ENCODE measurements at places on chromosomes 13 and 19.
A peak's percentile ranks its signal among the peaks of the same experiment; 100 is the strongest.

DNA sequence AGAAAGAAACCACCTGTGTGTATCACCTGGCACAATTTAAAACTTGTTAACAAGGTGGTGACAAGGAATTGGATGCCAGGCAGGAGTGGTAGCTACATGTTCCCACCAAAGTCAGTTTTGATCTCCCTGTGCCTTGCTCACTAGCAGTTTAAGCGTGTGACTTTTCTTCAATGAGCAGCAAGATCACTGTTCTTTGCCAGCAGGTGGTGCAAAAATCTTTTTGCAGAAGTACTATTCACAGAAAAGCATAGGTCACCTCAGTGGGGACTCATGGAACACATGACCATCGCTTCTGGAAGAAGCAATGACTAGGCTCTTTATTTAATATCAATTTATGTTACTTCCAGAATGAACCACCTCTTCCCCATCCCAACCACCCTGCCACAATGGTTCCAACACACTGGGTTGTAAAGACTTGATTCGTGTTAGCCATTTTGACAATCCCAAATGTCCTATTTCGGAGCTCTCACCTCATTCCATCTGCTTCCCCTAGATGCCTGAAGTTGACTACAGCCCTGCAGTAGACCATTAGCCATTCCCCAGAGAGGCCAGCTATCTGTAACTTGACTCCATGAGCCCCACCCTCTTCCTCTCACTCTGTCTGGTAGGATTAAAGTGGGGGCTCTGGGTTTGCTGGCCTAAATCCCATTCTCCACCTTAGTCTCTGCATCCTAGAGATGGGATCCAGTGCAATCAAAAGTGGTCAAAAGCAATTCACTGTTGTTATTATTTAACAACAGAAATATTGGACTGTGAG lies 59.1 kb upstream of the TNFRSF19 start:
- no peak for DNase-seq

DNA sequence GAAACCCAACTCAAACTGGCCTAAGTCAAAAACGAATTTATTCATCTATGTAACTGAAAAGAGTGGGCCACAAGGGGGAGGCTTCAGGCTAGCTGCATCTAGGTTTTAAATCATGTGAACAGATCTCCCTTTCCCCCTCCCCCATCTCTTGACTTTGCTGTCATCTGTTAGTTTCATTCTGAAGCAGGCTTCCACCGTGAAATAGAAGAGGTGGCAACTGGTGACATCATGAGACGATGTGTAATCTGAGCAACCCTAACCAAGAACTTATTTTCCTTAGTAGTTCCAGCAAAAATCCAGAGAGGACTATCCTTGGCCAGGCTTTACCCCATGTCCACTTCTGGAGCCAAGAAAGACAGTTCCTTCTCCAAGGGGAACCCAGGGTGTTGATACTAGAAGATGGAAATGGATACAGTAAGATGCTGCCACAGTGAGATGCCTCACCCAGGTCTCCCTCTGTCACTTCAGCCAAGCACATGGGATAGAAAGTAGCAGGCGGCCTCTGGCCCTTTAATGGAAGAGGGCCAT lies 9.4 kb downstream of the SAMD4B start:
- peak; percentile 59 for DNase-seq

GRCh38 chr19:57570707-57571106 lies 8.0 kb downstream of the ZNF416 start:
- no peak for DNase-seq

DNA sequence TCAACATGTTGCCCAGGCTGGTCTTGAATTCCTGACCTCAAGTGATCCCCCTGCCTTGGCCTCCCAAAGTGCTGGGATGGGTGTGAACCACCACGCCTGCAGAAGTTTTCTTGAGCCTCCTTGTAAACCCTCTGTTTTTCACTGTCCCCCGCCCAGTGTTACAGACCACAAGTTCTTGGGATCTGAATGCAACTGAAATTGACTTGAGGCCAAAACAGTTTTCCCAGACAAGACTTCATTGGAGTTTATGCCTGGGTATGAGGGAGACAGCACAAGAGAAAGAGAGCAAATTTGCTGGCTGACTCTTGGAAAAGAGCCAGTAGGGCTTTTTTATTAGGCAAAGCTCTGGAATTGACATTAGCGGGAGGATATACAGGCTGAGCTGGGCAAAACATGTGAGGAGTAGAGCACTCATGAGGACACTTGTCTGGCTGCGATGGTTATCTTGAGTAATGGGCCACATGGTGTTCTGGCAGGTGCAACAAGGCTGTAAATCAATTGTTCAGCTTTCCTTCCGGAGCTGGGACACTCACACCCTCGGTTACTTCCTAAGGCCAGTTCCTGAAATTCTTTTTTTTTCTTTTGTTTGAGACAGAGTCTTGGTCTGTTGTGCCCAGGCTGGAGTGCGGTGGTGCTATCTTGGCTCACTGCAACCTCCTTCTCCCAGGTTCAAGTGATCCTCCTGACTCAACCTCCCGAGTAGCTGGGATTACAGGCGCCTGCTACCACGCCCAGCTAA lies 12.7 kb upstream of the HNRNPL start:
- no peak for DNase-seq

DNA sequence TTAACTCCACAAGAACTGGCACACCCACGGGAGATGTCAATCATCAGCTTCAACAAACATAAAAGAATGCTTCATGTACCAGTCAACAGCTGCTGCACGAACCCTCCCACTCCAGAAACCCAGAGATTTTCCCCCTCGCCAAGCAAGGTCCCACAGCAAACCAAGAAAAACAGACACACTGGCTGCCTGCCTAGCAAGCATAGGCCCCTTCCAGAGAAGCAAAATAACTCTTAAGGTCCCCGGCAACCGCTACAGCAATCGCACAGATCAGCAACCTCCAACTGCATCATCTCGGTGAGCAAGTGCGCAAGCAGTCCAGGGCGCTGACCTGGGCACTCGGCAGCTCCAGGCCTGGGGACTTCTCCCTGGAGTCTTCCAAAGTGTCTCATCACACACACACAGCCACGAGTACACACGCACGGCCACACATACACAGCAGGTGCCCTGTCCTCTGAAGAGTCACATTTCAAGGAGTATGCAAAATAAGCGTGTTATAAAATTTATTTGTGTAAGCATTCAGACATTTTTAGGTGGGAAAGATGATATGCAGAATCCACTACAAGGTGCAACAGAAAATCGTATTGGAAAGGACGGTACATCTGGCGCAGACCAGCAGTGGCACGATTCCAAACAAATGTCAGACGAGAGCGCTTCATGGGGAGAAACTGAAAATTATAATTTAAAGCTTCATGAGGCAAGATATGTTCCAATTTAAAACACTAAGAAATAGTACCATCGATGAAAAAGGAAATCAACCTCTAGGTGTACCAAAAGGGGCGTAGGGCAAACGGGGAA lies 125.0 kb downstream of the STK24 start:
- no peak for DNase-seq

DNA sequence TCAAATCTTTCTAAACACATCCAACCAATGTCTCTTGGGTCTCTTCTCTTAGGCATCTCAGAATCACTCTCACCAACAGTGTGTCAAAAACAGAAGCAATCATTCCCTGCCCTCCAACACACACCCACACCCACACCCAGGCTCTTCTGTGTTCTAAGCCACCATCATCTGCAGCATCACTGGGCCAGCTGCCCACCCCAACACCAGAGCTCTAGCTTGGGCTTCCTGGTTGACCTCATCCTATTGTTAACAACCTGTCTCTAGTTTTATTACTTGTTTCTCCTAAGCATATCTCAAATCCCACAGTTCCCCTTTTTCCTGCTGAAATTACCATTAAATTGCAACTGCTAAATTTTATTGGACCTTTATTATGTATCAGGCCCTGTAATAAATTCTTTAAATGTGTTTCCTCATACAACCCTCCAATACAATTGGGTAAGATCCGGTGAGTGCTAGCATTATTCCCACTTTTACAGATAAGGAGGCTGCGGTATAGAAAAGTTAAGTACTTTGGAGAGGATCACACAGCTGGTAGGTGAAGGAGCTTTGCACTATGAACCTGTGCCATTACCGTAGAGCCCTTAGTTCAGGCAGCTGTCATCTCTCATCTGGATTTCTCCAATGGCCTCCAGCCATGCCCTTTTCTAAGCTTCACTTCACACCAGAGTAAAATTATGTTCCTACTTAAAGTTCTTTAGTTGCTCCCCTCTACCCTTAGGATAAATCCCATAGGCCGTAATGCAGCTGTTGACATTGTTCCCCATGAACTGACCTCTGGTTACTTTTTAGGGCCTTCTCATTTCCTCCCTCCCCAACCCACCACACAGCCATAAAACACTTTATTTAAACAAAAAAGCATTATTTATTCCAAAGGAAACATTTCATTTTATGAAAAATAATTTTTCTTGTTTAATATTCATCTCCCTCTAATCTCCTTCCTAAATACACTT lies 227.7 kb downstream of the B3GLCT start:
- DNase-seq: no peak

- peak; percentile 78 for DNase-seq
Observed at GRCh38 chr19:35142606-35143230, 337 bp upstream of the FXYD7 start.

DNA sequence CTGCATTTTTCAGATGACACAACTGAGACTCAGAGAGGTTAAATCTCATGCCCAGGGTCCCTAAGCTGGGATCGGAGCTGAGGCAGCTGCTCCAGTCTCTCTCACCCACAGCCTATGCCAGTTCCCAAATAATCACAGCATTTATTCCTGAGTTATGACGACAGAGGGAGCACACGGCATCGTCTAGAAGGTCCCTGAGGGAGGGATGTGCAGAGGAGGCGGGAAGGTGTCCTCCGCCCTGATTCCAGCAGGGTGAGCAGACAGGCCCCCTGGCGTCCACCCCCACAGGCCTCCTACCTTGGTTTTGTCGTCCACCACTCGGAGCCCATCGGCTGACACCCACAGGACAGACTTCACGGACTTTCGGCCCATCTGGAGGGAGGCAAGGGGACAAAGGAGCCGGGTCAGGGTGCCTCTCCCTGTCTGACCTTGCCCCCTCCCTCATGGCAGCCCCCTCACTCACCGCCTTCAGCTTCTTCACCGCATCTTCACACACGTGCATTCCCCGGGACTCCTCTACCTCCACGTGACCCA lies 8.0 kb downstream of the NUMBL start:
- no peak for DNase-seq

Measured in activated T-cell treated with anti-CD3 and anti-CD28 coated beads, Interleukin-2, amount 50 U/mL, for 48 hours (primary cell).